Activated naive CD4-positive, alpha-beta T cell treated with anti-CD3 and anti-CD28 coated beads for 36 hours (primary cell): ENCODE measurements at places on chromosomes 13 and 19. TPM values are rescaled to one million over a fixed set of nuclear protein-coding genes. Genes with fewer than 3 reads are reported as not detected.

The TPTE2 gene
- total RNA-seq = not detected

The TUBB4A gene
- 6.4 TPM for total RNA-seq

The IFNL1 gene
- total RNA-seq = 1.0 TPM

- DNase-seq = no peak
These were observed 34.1 kb upstream of the CACTIN start for GRCh38 chr19:3660493-3661219.

DNA sequence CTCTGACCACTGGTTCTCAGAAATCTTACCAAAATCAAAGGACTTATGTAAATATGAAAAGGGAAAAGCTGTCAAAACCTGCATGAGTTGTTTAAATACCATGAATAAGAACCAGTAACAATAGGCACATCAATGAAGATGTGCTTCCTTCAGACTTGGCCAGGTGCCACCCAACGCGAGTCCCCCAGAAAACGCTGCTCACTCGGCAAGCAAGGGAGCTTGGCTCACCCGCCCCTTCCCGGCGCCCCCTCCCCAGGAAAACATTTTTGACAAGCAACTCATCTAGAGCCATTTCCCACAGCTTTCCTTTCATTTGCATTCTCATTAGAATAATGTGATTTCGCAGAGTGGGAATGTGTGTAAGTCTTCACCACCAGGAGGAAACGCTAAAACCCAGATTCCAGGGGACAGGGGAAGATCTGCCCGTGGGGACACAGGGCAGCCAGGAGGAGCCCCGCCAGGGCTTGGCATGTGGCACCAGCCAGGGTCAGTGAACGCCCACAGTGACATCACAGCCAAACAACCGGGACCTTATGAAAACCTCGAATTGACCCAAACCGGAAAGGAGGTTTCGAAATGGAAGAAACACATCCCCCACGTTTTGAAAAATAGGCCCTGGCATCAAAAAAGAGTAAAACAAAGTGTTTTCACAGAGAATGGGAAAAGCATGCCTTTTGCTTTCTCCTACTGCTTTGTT is 366.2 kb upstream of the TSHZ3 start:
- no peak for DNase-seq
